Pancreas (tissue), 10 donors: ENCODE measurements at places on chromosomes 12 and 14. TPM values are rescaled to one million over a fixed set of nuclear protein-coding genes. Genes with fewer than 3 reads are reported as not detected.

GRCh38 chr12:116959198-116959460 lies 48.4 kb downstream of the FBXW8 start:
- H3K27me3 ChIP-seq, result no peaks in the 10 kb centered on the region
- no peak overlapping the region for H3K27ac ChIP-seq
- H3K4me3 ChIP-seq, result no peak overlapping the region
- H3K36me3 ChIP-seq, result no peaks in the 10 kb centered on the region
- no peak for DNase-seq

GRCh38 chr12:42652048-42652447 lies 62.5 kb upstream of the PRICKLE1 start:
- no peaks in the 10 kb centered on the region for H3K27me3 ChIP-seq
- H3K27ac ChIP-seq, result no peak overlapping the region
- no peak for DNase-seq
- H3K36me3 ChIP-seq, result no peaks in the 10 kb centered on the region

- H3K27ac ChIP-seq, result no peak overlapping the region
These were observed 345 bp downstream of the ASPG start for GRCh38 chr14:104085889-104086201.

Gene GPHB5
- not detected for total RNA-seq

Gene SLC5A8
- total RNA-seq, result not detected

DNA sequence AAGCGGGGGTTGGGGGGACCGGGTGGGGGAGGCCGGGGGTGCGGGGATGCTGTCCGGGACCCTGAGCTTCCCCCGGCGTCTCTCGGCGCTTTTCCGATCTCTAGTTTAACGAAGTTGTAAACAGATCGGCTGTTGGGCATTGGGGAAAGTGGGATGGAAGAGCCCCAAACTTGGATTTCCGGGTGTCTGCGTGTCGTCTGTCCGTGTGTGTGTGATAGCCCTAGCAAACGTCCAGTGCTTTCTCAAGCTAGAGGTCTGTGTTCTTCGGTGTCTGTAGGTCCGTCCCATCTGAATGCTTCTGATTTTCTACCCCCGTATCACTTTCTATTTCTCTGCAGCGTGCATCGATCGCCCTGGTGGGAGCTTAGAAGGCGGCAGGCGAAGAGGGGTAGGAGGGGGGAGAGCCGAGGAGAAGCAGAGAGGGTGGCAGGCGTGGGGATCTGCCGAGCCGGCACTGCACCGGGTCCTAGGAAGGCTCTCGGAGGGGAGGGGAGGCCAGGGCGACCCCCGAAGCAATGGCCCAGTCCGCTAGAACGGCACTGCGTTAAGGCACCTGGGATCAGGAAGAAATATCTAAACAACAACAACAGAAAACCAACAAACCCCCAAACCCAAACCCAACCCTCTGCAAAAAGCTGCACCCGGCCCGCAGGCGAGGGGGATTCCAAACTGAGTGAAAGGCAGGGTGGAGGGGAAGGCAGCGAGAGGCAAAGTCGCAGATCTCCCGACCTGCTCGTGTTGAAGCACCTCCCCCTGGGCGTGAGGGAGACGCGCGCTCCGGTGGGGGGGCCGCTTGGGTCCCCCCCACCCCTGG lies 1.0 kb downstream of the KCNA1 start:
- no peak for DNase-seq
- no peak overlapping the region for H3K27ac ChIP-seq
- H3K4me1 ChIP-seq, result peaks cover 6% of the 10 kb centered on the region
- H3K27me3 ChIP-seq, result peaks cover 15% of the 10 kb centered on the region
- no peaks in the 10 kb centered on the region for H3K36me3 ChIP-seq
